ENCODE measurements at places on chromosomes 3 and 15.

DNA sequence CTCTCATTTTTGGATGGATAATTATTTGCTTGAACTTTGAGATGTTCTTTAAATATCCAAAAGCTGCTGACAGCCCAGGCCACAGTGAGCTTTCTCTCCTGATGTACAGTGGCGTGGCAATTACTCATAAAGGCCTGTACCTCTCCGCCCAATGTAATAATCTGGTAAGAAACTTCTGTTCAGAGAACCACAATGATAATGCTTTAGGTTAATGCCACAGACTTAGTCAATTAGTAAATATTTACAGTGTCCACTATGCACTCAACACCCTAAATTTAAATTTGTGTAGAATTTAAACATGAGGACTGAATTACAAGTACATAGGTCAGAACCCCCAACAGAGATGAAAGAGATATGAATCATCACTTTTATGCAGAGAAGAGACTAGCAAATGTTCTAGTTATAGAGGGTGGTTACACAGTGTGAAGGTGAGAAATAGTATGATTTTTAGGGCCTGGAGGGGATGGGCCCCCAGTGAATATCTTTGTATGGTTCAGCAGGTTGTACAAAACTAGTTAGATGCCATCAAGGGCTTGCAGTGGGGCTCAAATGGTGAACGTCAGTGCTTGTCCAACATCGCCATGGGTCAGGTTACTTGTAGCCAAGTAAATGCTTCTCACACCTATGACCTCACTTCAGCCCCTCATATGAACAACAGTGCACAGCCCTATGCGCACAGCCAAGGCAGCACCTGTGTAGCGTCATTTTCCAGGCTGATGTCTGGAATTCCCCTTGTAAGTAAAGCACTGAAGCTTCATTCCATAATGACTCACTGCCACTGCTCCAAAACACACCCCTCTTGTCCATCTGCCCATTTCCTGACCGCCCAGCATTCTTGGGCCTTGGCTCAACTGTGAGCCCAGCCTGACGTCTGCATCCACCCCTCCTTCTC lies 13.3 kb downstream of the ABHD2 start:
- DNase-seq = no peak

GRCh38 chr3:115632026-115632425 lies 8.7 kb downstream of the GAP43 start:
- DNase-seq = no peak

DNA sequence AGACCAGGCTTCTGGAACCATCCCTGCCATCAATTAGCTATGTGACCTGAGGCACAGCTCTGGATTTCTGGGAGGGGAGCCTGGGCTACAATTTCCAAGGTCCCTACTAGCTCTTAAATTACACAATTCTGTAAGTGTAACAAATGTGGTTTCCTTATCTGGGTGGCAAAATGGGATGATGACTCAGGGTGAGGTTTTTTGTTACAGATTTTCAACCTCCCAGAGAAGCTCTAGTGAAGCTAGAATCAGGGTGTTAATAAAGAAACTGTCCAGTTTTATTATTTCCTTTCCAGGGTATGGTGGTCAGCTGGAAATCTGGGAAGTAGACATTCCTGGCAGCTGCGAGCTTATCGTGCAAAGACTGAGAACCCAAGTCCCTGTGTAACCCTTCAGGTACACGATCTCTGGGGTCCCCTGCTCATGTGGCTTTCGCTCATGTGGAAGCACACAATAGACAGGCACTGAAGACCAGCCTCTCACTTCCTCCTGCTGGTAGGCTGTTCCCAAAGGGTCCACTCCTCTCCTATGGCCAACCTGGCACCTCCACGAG lies 7.3 kb downstream of the RAB27A start:
- DNase-seq = no peak

- no peak for DNase-seq
Measured at GRCh38 chr3:183937601-183938286, 53.1 kb upstream of the PARL start.

GRCh38 chr3:28449398-28449797 lies 100.8 kb upstream of the AZI2 start:
- no peak for DNase-seq

All from stimulated activated CD8-positive, alpha-beta memory T cell treated with anti-CD3 and anti-CD28 coated beads, Interleukin-7, amount 100 ng/mL, for 4 hours (primary cell).